Activated CD8-positive, alpha-beta memory T cell treated with anti-CD3 and anti-CD28 coated beads for 1 hour (primary cell): ENCODE measurements at places on chromosomes 4 and X.

DNA sequence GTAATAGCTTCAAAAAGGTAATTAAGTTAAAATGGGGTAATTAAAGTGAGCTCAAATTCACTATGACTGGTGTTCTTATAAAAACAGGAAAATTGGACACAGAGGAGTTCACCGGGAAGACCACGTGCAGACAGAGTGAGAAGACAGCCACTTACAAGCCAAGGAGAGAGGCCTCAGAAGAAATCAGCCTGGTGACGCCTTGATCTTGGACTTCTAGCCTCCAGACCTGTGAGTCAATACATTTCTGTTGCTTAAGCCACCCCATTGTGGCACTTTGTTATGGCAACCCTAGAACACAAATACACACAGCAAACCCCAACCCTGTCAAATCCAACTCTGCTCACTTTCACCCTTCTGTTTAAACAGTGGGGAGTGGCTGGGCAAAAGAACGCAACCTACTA, 4.1 kb upstream of the CD38 start:
- no peak for DNase-seq

GRCh38 chr4:43758836-43759235, 689.8 kb downstream of the KCTD8 start:
- no peak for DNase-seq

- no peak for DNase-seq
Observed at GRCh38 chr4:183384983-183385382, 59.5 kb upstream of the CDKN2AIP start.

- no peak for DNase-seq
Observed at GRCh38 chrX:119237562-119237942, 1.5 kb downstream of the PGRMC1 start.

DNA sequence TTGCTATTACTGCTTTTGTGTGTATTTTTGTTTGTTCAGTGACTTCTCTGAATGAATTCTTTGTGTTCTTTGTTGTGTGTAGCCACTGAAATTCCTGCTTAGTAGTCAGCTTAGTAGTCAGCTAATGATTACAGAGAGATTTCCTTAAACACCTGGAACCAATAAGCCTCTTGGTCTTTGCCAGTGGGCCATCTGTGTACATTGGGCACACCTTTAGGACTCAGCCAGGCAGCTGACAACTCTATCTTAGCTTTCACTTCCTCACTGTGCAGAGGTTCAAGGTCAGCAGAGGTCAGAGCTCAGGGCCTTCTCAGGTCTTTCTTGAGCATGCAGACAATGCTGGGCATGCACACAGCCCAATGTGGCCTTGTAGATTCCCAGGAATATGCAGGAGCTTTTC, 59.3 kb downstream of the RWDD4 start:
- DNase-seq = no peak

DNA sequence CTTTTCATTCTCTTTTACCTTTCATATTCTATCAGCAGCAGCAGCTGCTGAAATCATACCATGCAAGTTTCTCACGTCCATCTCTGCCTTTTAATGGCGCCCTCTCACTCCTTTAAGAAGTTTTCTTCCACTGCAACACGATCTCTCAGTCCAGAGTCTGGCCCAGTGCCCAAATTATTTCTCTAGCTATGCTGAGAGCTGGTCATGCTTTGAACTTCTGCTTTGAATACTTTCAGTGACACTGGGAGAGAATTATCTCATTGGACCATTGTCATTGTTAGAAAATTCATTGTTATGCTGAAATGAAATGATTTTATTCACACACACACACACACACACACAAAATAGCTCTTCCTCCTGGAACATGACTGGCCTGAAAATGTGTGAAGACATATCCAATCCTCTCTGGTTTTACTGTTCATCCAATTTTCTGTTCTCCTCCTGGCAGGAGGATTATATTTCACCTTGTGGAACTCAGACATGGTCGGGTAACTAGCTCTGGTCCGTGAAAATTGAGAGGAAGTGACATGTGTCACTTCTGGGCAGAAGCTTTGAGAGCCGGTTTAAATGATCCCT, 1.3 kb upstream of the PDHA1 start:
- no peak for DNase-seq

DNA sequence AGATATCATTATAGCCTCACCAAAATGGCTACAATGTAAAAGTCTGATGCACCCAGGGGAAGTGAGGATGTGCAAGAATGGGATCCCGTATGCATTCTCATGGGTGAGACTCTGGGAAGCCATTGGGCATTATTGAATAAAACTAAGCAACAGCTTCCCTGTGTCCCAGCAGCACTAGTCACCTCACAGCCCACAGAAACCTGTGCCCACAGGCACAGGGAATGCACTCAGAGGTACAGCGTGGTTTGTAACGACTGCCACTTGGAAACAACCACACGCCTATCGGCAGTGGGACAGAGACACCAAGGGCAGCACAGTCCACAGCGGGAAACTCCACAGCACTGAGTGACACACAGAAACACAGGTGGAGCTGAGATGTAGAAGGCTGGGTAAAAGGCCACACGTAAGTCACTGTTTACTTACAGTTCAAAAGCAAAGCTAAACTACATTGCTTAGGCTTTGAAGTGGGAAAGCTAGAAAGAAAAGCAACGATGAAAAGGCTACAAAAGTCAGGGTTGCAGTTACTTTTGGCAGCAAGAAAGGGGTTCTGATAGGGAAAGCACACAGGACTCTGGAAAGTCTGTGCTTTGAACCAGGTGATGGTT, 69.2 kb downstream of the HAUS3 start:
- DNase-seq = no peak

- no peak for DNase-seq
Observed at GRCh38 chrX:101417981-101418841, 10.2 kb downstream of the HNRNPH2 start.

GRCh38 chrX:20538974-20539373, 272.3 kb upstream of the RPS6KA3 start:
- no peak for DNase-seq

DNA sequence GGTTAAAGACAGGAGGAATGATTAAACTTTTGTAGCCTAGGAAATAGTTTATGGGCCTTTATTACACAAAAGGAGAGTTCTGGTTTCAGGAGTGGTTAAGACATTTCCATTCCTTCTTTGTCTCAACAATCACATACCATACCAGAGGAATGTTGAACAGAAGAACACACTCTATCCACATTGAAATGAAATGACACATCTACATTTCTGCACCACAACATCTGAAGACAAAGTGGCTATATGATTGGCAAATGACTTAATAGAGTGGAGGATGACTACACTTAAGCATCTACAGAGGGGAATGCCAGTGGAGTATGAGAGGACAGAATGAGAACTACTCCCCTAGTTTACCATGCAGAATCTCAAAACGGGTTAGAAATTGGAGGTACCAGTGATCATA, 8.0 kb downstream of the CYP2U1 start:
- no peak for DNase-seq

- DNase-seq = no peak
Observed at GRCh38 chr4:151934766-151935165, 174.0 kb upstream of the GATB start.

DNA sequence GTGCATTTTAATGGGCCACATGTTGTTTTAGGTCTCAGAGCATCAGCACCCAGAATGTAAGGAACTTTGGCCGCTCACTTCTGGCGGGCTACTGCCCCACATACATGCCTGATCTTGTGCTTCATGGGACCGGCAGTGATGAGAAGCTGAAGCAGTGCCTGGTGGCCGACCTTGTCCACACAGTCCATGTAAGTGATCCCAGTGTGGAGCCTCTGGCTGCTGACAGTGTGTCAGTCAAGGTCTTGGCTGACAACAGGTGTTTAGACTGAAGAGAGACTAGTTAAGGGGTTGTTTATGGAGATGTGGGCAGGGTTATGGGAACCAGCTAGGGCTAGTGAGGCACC, 101.4 kb downstream of the FNIP2 start:
- DNase-seq = no peak

- DNase-seq = no peak
Observed at GRCh38 chr4:76758290-76758882, 139.6 kb downstream of the SOWAHB start.

GRCh38 chr4:66741081-66741480, 804.2 kb downstream of the CENPC start:
- DNase-seq = no peak

- no peak for DNase-seq
Observed at GRCh38 chrX:110692866-110693265, 102.8 kb downstream of the CHRDL1 start.

- no peak for DNase-seq
Observed at GRCh38 chr4:122914292-122914904, 8.0 kb downstream of the NUDT6 start.

GRCh38 chr4:3250956-3251690, 2.2 kb downstream of the MSANTD1 start:
- DNase-seq = no peak

GRCh38 chr4:3760346-3760745, 5.8 kb upstream of the ADRA2C start:
- DNase-seq = no peak

DNA sequence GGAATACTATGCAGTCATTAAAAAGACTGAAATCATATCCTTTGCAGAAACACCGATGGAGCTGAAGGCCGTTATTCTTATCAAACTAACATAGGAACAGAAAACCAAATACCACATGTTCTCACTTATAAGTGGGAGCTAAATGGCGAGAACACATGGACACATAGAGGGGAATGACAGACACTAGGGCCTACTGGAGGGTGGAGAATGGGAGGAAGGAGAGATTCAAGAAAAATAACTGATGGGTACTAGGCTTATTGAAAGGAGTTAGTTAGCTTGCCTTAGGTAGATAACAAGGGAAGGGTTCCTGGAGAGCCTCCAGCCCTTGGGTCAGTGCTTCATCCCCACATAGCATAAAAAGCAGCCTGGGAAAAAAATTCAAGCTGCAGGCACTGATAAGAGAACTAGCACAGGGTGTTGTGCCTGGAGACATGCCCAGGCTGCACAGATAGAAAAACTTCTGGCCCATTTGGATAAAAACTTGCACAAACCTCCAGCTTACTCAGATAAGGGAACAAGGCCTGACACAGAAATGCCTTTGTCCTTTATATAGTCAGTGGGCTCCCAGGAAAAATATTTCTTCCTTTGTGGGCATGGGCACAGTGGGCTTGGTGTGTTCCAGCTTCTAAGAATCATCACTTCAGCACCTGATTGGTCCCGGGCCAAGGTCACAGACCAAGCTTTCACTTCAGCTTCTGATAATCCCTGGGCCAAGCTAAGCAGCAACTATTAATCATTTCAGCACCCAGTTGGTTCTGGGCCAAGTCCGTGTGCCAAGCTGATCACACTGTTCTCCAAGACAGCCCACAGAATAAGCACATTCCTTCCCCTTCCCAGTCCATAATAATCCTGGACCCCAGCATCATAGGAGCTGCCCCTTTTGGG, 23.1 kb upstream of the PWWP3B start:
- DNase-seq = no peak

DNA sequence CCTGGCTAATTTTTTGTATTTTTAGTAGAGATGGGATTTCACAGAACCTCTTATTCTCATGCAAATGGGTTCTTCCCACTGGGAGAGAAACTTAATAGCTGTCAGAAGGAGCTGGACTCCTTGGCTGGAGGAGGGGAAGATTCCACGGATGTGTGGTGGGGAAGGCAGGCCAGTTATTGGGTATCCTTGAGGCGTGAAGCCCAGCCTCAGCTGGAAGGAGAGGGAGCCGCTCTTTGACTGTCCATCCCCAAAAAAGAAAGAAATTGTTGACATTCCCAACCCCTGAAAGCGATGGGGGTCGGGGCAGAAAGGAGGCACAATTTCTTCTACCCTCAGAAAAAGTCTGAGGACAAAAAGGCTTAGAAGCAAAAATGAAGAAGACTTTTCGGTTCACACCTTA, 983.1 kb upstream of the PABPC4L start:
- DNase-seq = no peak

DNA sequence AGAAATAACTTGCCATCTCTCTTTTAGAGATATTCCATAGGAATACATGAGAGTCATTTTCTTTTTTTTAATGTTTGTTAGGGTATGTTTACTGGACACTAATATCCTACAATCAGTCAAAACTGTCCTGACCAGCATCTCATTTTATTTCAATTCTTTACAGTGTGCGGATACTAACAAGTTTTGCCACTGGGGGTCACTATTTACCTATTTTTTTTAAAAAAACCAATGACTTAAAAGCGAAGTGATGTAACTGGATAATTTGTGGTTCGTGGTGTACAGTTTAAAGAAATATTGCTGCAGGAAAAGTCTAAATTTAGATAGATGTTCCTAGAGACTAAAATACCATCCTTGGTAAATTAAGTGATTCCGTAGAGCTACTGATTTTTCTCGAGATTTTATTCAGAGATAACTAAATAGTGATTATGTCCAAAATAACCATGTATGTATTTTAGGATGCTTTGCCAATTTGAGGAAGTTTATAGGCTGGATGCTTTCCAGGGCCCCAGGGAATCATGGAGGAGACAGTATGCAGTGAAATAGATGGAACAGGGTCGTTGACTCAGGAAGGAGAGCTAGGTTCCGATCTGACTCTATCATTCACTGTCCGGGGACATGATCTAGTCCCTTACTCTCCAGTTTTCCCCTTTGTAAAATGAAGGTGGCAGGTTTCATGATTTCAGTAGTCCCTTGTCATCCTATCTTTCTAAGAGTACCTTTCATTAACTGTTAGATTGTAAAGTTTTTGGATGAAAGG, 34.0 kb upstream of the GNPDA2 start:
- no peak for DNase-seq

DNA sequence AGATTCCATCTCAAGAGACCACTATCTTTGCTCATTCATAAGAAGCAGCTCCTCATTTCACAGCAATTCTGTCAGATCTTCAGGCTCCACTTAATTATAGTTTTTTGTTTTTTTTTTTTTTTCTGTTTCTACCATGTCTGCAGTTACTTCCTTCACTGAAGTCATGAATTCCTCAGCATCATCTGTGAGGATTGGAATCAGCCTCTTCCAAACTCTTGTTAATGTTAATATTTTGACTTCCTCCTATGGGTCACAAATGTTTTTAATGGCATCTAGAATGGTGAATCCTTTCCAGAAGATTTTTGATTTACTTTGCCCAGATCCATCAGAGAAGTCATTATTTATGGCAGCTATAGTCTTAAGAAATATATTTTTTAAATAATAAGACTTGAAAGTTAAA, 53.1 kb downstream of the BMP2K start:
- no peak for DNase-seq

GRCh38 chr4:99091216-99091575, 2.6 kb upstream of the ADH5 start:
- DNase-seq = no peak

DNA sequence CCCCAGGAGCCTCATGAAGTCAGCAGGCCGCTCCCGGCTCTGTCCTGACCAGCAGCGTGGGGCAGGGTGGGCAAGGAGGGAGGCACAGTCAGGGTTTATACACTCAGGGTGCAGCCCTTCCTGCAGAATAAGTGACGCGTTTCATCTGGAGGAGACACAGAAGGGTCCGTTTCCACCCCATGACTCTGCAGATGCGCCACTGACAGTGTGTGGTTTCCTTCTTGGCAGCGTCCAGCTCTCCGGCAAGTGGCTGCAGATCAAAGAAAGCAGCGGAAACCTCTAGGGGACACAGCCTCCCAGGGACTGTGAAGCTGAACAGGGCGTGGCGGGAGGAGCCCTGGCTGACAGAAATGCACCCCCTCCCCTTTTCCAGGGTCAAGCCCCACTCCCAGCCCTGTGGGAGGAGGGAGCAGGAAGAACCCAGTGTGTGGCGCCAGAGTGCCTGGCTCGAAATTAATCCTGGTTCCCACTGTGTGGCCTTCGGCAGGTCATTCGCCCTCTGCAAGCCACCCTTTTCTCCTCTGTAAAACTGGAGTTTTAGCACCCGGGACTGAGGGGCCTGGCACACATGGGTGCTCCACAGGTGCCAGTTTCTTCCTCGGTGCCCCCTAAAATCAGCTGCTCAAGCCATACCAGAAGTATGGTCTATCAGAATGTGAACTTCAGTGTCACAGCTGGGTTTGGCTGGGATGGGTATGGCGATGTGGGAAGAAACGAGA, 17.3 kb upstream of the TBC1D14 start:
- DNase-seq = no peak
